ENCODE measurements at places on chromosomes 7 and 10.

DNA sequence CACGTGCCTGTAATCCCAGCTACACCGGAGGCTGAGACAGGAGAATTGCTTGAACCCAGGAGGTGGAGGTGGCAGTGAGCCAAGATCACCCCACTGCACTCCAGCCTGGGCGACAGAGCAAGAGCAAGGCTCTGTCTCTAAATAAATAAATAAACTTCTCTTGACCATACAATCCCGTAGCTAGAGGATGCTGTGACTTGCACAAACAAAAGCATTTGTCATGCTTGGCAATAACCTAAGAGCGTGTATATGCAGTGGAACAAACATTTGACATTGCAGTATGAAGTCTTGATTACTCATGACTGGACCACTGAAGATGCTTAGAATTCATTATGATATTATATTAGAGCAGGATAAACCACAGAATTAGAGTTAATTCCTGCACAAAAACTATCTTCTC is 1.4 kb upstream of the C7orf57 start:
- no peak for DNase-seq

GRCh38 chr7:27134392-27134791 is 3.8 kb upstream of the HOXA4 start:
- DNase-seq = no peak

DNA sequence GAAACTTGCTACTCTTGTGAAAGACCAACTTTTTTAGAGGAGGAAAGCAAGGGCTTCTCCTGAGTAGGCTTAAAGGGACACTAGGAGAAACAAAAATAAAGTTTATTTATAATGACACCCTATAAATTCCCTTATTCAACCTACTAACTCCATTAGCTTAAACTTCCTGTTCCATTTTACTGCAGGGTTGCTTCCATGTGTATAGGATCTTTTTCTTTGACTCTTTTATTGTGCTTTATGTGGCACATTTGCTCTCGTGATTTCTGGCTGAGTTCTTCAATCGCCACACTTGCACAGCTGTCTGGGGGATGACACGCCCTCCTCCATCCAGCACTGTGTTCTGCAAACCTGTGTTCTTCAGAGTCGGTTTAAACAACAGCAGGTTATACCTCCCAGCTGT is 225.7 kb upstream of the NPVF start:
- no peak for DNase-seq

DNA sequence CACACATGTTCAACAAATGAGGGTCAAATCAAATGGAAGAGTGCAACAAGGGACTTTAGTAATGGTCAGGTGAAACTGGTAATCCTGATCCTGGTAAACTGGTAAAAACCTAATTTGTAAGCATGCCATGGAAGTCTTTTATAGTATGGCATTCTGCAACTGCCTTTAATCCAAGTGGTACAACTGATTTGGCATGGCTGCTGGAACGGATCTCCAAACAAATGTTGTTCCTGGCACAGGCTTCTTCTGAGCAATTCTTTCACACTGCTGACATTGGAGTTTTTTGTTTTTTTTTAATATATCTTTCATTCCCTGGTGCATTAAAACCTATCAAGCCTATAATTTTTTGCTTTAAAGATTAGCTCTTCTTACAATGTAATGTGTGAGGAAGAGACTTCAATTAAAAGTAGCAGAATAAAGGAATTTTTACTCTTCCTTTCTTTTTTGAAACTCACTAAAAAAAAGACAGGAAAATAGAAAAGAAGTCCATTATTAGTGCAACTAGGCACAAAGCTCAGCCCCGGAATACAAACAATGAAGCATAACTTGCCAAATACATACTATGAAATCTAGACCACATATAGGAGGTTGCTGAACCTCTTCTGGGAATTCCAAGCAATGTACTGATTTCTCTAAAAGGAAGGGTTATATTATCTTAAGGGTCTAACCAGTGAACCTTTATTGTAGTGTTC is 79.3 kb upstream of the OIT3 start:
- DNase-seq = no peak

GRCh38 chr10:126646110-126646509 is 24.4 kb downstream of the C10orf90 start:
- no peak for DNase-seq

- DNase-seq = no peak
Observed at GRCh38 chr7:17617380-17617779, 318.9 kb downstream of the AHR start.

GRCh38 chr7:150439967-150440366 is 10.5 kb upstream of the GIMAP8 start:
- no peak for DNase-seq

GRCh38 chr10:48659790-48660189 is 24.9 kb upstream of the WDFY4 start:
- DNase-seq = peak; percentile 73

DNA sequence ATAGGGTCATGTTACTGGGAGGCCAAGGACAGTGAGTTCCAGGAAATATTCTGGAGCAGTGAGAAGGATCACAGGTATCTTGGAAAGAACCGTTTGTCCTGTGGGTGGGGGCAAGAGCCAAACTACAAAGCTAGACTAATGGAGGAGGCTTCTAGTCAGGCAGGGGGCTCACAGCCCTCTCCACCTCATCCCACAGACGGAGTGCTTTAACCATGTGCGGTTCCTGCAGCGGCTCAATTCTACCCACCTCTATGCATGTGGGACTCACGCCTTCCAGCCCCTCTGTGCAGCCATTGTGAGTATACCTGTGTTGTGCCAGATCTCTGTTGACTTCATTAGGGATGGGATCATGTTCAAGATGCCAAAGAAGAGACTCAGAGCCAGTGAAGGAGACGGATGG is 8.1 kb downstream of the SEMA4G start:
- DNase-seq = no peak

- DNase-seq = no peak
Observed at GRCh38 chr10:109957092-109957797, 33.9 kb upstream of the XPNPEP1 start.

- peak; percentile 28 for DNase-seq
Observed at GRCh38 chr7:42883950-42884349, 27.9 kb downstream of the C7orf25 start.

- DNase-seq = no peak
Observed at GRCh38 chr7:157819455-157819807, 482.6 kb downstream of the DNAJB6 start.

DNA sequence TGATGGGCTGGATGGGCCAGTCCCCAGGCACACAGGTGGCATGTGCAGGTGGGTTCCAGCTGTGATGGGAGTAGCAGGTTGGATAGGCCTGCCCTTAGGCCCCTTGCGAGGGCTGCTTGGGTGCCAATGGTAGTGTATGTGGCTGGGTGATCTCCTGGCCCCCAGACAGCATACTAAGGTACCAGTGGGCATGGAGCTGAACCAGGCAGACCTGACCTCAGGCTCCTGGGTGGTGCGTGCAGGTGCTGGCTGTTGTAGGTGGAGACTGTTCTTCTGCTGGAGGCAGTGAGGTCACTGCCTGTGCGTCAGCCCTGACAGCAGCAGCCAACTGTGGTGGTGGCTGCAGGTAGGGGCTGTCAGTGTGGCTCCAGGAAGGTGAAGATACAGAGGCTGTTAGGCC is 384.7 kb downstream of the ANKRD7 start:
- DNase-seq = no peak

GRCh38 chr7:127437241-127437640 is 44.7 kb upstream of the ZNF800 start:
- DNase-seq = no peak

- no peak for DNase-seq
Observed at GRCh38 chr10:73576890-73577591, 14.1 kb downstream of the USP54 start.

DNA sequence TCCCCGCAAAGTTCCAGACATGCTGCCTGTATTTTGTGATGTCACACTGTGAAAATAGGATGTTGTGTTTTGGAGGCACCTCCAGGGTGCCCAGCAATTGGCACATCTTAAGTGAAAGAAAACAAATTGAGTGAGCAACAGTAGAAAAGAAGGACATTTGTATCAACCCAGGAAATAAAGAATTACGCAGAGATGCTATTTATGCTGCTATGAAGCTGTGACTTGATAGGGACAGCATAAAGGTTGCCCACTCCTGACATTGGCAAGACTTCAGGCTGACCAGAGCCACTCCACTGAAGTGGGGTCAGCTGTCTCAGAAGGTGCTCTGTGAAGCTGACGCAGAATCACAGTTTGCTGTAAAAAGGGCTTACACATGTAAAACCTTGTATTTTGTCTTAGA is 729.9 kb upstream of the GALNT17 start:
- DNase-seq = no peak

Data from naive B cell (primary cell).